ENCODE measurements at places on chromosomes 2 and 18.

- DNase-seq, result no peak
These were observed 456.0 kb downstream of the FBXO15 start for GRCh38 chr18:73691624-73692023.

- DNase-seq, result no peak
These were observed 46.6 kb downstream of the CDH20 start for GRCh38 chr18:61379827-61380226.

DNA sequence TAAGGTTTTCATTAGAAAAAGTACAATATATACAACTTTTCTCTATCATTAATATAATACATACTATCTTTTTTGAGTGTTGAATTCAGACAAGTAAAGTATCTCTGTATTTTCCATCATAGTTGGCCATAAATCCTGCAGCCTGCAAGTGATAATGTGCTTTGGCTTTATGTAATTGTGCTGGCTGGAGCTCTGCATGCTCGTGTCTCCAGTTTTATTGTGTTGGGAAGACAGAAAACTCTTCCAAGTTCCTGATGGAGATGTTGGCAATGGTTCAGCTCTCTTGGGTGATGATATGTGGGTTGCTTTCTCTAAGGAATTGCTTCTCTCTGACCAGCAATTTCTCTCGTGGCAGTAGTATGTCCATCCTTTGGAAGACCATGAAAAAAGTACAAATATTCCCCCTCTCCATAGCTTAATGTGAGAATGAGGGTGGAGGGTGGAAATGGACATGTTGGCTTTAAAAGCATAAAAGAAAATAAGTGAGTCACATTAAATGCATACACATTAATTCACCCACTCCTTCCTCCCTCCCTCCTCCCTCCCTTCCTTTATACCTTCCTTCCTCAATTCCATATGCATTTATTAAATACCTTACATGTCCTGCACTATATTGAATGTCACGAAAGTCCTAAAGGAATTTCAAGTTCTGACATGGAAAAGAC is 344.2 kb downstream of the MTX2 start:
- DNase-seq, result peak; percentile 65

DNA sequence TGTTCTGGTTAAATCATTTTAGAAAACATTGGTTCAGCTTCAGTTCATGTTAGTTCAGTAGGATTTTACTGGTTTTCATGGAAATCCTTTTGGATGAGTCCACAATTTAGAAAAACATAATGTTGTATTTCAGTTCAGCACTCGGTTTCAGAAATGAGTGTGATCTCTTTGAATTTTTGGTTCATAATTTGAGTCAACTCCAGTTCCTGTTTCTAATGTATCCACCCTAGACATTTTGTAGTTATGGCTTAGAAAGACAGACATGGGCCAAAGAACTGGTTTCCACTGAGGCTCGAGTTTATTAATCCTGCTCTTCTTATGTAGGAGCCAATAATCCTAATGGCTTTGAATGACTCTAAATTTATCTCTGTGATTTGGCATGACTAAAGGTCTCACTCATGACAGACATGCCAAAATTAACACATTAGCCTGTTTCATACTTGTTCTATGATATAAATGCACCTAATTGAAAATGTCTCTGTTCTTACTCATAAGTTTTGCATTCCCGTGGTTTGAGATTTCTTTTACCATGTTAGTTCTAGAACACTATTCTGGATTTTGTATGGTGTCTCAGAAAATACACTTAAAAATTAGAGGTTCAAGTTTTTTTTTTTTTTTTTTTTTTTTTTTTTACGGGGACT is 82.3 kb upstream of the SPRED2 start:
- no peak for DNase-seq

- DNase-seq, result peak; percentile 20
These were observed 19.6 kb upstream of the STON1 start for GRCh38 chr2:48510329-48510728.

DNA sequence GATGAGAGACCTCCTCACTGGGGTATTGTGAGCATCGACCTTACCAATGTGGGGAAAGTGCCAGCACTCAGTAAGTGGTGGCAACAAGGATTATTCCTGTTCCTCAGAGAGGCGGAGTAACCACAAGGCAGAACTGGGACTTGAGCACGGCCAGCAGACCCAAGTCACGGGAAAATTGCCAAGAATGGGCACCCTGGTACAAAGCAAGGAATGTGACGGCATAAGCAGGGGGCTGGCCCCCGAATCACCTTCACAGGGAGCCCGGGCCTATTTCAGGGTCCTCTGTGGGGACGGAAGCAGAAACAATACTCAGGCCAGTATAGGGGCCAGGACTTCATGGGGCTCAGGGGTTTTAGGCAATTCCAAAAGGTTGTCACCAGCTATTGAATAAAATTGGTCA is 25.4 kb downstream of the CENPA start:
- no peak for DNase-seq

GRCh38 chr18:24915547-24915946 is 436.4 kb downstream of the ZNF521 start:
- peak; percentile 21 for DNase-seq

DNA sequence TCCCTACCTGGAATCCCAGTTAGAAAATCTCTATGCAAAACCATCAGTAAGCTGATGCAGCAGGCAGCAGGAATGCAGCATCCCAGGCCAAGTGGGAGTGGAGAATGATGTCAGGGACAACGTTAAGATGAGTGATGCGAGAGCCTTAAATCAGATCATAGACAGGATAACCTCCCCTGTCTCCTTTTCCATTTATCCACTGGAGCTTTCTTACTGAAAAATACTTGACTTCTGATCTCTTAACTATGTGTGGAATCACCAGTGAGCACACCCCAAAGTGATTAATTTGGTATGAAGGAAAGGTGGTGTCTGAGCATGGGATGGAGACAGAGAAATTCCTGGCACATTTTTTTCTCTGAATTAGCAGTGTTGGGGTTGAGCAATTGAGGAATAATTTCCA is 98.0 kb downstream of the RND3 start:
- DNase-seq, result no peak

GRCh38 chr18:56086176-56086575 is 498.2 kb upstream of the TCF4 start:
- DNase-seq, result no peak

DNA sequence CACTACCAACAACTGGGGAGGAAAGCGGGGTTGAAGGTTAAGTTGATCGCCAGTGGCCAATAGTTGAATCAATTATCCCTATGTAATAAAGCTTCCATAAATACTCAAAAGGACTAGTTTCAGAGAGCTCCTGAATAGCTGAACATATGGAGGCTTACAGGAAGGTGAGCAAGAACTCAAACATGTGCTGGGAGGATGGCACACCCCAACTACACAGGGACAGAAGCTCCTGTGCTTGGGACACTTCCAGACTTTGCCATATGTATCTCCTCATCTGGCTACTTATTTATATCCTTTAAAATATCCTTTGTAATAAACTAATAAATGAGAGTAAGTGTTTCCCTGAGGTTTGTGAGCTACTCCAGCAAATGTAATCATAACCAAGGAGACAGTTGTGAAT is 115.7 kb downstream of the HNMT start:
- DNase-seq, result no peak

DNA sequence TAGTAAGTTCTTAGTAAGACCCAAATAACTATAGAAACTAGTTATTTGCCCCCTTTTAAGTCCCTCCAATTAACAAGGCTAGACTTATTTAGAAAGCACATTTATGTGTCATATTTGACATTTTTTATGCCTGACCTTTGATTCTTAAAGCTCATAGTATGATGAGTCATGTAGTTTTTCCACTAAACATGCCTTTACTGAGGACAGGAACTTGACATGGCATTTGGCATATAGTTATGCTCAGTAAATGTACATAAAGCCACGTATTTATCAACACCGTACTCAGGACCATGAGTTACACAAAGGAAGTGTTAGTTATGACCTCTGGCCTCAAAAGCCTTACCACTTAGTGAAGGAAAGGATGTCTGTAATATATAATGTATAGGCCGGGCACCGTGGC is 78.9 kb downstream of the GNAL start:
- no peak for DNase-seq

DNA sequence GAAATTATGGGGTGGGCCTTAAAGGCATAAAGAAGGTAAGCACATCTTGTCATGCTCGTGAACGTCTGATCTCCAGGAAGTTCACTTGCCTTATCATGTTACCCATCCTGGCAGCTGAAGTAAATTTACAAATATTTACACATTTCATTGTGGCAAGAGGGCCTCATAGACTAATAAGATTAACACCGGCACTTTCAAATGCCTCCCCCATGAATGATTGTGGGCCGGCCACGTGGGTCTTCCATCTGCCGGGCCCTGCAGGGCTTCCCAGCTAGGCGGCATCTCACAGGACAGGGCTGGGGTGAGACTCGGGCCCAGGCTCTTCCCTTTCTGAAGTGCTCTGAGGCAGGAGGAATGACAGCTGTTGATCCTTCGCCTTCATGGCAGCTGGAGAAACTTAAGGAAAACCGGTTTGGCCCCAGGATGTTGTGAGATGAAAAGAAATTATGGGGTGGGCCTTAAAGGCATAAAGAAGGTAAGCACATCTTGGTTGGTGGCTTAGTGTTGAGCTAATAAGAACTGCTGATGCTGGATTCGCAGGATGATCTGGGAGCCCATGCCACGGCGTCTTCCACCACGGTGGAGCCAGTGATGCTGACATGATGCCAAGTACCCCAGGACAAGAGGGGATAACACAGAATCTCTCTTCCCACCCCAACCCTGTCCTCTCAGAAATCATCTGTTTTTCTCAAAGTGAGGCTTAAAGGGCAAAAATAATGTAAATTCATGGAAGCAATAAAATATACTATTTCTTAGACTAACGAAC is 176.3 kb downstream of the SEPTIN10 start:
- DNase-seq, result no peak

DNA sequence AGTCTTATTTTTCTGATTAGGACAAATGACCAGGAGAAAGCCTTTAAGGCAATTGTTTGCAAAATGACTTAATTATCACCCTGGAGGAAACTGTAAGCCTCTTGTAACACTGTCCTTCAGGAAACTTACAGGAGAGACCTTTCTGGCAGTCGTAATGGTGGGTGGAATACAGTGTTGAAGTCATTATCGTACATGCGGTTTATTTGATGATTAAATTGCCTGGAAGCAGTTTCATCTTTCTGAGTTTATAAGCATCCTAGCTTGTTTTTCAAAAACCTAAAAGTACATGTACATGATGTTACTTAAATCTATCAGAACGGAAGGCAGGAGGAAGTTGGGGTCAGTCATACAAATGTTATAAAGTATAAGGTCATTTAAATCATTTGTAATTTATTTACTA is 86.2 kb upstream of the RAB27B start:
- DNase-seq, result no peak

DNA sequence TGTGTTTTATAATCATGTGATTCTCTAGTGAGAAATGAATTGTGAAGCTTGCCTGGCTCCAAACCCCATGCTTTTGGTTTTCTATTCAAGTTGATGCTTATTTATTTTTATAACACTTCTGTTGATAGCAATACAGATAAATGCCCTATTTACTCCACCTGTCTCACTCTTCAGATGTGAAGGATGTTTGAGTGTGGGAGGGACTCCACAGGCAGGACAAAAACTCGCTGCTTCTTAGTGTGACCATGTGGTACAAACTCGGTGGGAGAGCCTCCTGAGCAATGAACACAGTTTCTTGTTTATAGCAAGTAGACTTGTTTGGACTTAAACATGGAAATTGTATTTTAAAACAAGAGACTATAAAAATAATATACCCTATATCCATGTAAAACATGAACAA is 219.7 kb downstream of the GULP1 start:
- DNase-seq, result no peak

GRCh38 chr2:118221536-118222272 is 133.4 kb downstream of the INSIG2 start:
- DNase-seq, result peak; percentile 57

- DNase-seq, result no peak
These were observed 20.1 kb downstream of the ZC3H6 start for GRCh38 chr2:112295407-112296078.

DNA sequence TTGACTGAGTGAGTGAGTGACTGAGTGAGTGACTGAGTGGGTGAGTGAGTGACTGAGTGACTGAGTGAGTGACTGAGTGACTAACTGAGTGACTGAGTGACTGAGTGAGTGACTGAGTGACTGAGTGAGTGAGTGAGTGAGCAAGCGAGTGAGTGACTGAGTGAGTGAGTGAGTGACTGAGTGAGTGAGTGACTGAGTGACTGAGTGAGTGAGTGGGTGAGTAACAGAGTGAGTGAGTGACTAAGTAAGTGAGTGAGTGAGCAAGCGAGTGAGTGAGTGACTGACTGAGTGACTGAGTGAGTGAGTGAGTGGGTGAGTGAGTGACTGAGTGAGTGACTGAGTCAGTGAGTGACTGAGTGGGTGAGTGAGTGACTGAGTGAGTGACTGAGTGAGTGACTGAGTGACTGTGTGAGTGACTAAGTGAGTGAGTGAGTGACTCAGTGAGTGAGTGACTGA is 11.9 kb downstream of the MAL start:
- DNase-seq, result no peak

GRCh38 chr18:59690996-59691395 is 6.2 kb downstream of the CCBE1 start:
- DNase-seq, result no peak

- DNase-seq, result no peak
These were observed 41.8 kb downstream of the TGFBRAP1 start for GRCh38 chr2:105287692-105288091.

- DNase-seq, result no peak
These were observed 212.5 kb downstream of the ZFP36L2 start for GRCh38 chr2:43013821-43014345.

DNA sequence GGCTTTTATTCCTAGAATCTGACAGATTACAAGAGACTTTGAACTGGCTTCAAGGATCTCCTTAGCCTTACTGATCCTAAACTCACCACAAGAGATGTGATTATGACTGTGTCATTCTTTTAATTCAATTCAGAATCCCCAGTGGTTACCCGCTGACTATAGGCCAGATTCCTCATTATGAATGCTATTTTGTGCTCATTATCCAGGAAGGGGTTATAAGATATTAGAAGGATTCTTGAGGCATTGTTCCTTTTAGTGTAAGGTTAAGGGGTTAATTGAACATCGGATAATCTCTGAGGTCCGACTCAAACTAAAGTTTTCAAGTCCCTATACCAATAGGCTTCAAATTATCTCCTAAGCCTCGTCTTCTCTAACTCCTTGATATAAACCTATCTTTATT is 39.4 kb upstream of the TDRD15 start:
- no peak for DNase-seq

- DNase-seq, result no peak
These were observed 10.4 kb upstream of the KDSR start for GRCh38 chr18:63377275-63377980.

DNA sequence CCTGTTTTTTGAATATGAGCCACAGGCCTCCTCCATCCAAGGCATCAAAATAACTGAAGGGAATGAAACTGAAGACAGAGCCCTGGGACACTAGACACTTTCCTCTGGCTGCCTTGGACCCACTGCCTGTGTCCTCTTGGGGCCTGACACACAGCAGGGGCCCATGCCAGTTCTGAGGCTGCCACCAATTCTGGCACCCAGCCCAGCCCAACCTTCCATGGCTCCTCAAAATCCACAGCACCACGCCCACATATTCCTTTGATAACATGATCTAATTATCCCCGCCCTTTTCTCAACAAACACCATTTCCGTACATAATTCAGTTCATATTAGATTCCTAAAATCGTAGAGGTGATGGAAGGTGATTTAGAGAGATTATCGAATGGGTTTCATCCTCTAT is 64.2 kb downstream of the EMX1 start:
- DNase-seq, result no peak

- no peak for DNase-seq
These were observed 221.0 kb upstream of the MMADHC start for GRCh38 chr2:149808556-149808955.

- DNase-seq, result no peak
These were observed 34.0 kb downstream of the NAPG start for GRCh38 chr18:10559553-10560451.

GRCh38 chr2:174929786-174930185 is 75.4 kb downstream of the CHN1 start:
- DNase-seq, result no peak

GRCh38 chr2:134718023-134718816 is 580 bp downstream of the TMEM163 start:
- no peak for DNase-seq

Measured in stromal cell of bone marrow (primary cell).